ENCODE measurements at places on chromosomes 13 and 19. TPM values are rescaled to one million over a fixed set of nuclear protein-coding genes. Genes with fewer than 3 reads are reported as not detected.

The C1QTNF9B gene
- total RNA-seq = not detected

- no peak for DNase-seq
These were observed 15.1 kb downstream of the PABPC3 start for GRCh38 chr13:25110956-25111584.

DNA sequence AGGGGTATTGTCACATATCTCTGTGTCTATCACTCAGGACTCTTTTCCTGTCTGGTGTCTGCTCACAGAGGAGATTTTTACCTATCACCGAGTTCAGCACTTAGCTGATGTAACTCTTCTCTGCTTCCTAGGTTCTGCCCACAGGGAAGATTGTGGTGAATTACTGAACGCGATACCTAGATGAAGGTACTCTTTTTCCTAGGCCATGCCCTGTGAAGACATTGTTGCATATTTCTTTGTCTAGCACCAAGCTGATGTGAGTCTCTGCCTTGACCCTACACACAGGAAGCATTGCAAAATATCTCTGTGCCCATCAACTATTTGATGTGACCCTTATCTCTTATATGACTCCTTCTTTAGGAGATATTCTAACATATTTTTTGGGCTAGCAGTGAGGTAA, 72.1 kb upstream of the ZNF43 start:
- DNase-seq = no peak

- no peak for DNase-seq
These were observed 652 bp downstream of the POU4F1 start for GRCh38 chr13:78602561-78603239.

- DNase-seq = peak; percentile 22
These were observed 84.5 kb upstream of the FRY start for GRCh38 chr13:31947105-31947504.

DNA sequence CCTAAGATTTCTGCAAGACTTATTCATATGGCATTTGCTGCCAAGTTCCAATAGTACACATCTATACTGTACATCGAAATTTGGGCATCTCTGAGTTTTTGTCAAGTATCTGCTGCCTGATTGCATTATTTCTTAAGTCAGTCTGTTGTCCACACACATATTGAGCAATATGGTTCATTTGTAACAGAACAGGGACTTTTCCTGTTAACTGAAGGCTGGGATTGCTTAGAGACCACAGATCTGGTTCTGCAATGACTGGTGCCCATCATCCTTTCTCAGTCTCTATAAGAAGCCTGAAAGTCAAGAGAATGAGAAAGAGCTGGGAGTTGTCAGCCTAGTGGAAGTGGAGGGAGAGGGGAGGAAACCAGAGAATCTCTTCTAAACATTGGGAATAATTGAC, 22.5 kb upstream of the MYCBP2 start:
- no peak for DNase-seq

- DNase-seq = no peak
These were observed 9.8 kb downstream of the SHISA7 start for GRCh38 chr19:55433292-55433691.

GRCh38 chr13:110363010-110363409, 55.9 kb downstream of the COL4A2 start:
- peak; percentile 89 for DNase-seq
